A172 (cell line): ENCODE measurements at places on chromosomes 5 and 9. TPM values are rescaled to one million over a fixed set of nuclear protein-coding genes. Genes with fewer than 3 reads are reported as not detected.

- no peak for DNase-seq
Measured at GRCh38 chr5:60583616-60584015, 116.3 kb downstream of the DEPDC1B start.

DNA sequence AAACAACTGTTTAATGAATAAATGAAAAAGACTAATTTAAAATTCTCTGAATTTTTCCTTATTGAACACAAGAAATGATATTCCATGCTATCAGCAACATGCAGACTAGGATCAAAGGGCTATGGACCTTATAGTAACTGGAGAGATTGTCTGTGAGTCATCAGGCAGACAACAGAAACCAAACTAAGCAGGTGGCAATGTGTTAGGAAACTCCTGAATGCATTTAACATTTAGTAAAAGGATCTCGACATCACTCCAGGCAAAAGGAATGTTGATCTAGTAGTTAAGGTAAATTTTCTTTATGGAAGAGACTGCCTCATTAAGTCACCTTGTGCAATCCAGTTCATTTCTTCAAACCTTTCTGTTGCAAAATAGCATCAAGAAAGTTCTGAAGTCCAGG lies 58.4 kb downstream of the ARL15 start:
- DNase-seq, result peak; percentile 12

- peak; percentile 86 for DNase-seq
Measured at GRCh38 chr9:134641173-134641989, at the start of gene COL5A1. Gene COL5A1, plus strand, starts transcription at chr9:134641803. Its CDS starts 385 bp downstream, at chr9:134642188.

DNA sequence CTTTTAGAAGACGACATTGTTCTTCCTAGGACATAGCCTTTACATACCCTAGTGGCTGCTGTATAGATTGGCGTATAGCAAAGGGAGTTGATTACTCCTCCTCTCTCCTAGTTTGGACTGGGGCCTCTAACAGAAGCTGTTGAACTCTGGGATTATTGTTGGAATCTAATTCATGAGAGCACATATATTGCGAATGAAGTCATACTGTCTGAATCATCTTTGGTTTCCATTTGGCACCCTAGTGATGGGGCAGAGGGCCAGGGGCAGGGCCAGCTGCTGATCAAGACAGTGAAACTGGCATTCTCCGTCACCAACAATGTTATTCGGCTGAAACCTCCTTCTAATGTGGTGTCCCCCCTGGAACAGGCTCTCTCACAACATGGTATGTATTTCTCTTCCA lies 40.3 kb downstream of the NUP188 start:
- peak; percentile 93 for DNase-seq

- no peak for DNase-seq
Measured at GRCh38 chr9:18493451-18493993, 19.6 kb downstream of the ADAMTSL1 start.

- DNase-seq, result no peak
Measured at GRCh38 chr9:9498128-9498527, 1114.7 kb downstream of the PTPRD start.

- peak; percentile 96 for DNase-seq
Measured at GRCh38 chr9:89902450-89903140, 297.8 kb downstream of the GADD45G start.

- no peak for DNase-seq
Measured at GRCh38 chr9:124450241-124450924, at the start of gene ADGRD2. Gene ADGRD2, plus strand, starts transcription at chr9:124450451. Its CDS starts 1,216 bp downstream, at chr9:124451667.

DNA sequence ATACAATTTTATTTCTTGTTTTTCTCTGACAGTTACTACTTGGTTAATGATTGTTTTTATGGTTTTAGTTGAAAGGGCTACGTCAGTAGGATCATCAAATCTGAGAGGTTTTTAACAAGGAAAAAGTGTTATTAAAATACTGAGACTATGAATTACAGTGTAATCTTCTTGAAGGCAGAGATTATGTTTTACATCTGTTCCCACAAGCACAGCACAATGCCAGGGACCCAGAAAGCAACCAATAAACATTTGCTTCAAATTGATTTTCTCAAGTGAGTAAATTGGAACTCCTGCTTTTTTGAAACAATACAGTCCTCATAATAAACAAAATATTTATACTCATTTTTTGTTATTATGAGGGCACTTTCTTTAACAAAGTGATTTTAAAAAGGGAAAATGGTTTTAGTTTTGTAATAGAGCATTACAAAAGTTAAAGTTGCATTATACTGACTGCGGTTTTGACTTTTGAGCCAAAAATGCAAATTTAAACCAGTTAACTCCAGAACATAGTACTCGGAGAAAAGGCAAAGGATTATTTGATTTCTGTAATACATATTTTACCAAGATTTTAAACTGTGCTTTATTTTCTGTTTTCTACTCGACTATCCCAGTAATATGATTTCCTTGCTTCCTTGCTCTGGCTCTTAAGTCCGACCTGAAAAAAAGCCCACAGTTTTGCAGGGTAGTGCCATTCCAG lies 176.9 kb downstream of the GDNF start:
- no peak for DNase-seq

The ROPN1L gene
- 0.31 TPM in 1 of 2 replicates, not detected in the other for total RNA-seq

The SHISAL2B gene
- total RNA-seq, result not detected in 2 replicates

The MCC gene
- total RNA-seq, result 1.8 and 2.4 TPM in 2 replicates
